Fibroblast of upper back skin (primary cell): ENCODE measurements at places on chromosomes 4 and X.

GRCh38 chrX:2536141-2536540 lies 35.4 kb upstream of the DHRSX start:
- no peak for DNase-seq

DNA sequence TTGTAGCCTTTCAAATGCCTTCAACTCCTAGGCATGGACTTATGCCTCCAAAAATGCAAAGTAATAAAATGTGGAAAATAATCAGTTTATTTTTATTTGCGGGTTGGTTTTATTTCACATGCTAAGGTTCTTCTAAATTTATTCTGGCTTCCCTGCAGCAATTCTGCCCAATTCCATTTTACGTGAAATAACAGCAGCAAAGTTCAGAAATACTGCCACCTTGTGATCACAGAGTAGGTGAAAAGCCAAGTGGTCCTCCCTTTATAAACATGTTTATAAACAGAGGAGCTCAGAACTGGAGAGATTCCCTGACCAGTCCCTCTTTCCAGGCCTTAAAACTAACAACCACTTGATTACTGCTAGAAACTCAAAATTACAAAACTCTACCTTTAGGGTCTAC lies 14.7 kb upstream of the DCHS2 start:
- peak; percentile 31 for DNase-seq

DNA sequence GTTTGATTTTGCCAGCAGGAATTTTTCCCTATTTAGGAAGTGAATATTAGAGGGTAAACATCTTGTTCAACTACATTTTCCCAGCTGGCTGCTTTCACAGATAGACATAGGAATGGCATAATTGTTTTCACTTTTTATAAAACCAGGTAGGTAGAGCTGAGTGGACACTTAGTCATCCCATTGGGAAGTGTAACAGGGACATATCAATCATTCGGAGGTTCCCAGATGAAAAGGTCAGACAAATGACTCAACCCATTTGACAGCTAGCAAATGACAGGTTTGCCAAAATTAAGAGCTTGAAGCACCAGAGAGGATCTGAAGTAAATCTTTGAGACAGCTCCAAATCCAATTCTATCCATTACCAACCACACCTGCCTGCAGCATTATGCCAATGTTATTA lies 205.3 kb downstream of the SLC39A8 start:
- peak; percentile 35 for DNase-seq

- no peak for DNase-seq
Observed at GRCh38 chr4:174284487-174284886, 776 bp downstream of the CEP44 start.

GRCh38 chr4:7719354-7720174 lies 220.1 kb downstream of the AFAP1 start:
- peak; percentile 40 for DNase-seq
